ENCODE measurements at places on chromosomes 7 and 10. TPM values are rescaled to one million over a fixed set of nuclear protein-coding genes. Genes with fewer than 3 reads are reported as not detected.
A peak's percentile ranks its signal among the peaks of the same experiment; 100 is the strongest.

Gene GJD4
- not detected for total RNA-seq

Gene CYTH3
- total RNA-seq = 13.6 TPM

GRCh38 chr7:2403718-2404648 is 572 bp downstream of the CHST12 start:
- ATAC-seq = peak; percentile 72

DNA sequence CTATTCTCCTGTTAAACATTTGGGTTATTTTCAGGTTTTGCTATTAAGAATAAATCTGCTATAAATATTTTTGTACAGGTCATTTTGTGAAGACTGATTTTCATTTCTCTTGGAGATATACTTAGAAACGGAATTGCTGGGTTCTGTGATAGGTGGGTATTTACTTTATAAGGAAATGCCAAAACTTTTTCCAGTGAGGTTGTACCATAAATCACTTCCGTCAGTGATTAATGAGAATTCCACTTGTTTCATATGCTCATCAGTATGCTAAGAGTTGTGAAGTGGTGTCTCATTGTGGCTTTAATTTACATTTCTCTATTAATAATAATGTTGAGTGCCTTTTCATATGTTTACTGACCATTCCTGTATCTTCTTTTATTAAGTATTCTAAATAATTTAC is 84.0 kb upstream of the KLF14 start:
- no peak for ATAC-seq

DNA sequence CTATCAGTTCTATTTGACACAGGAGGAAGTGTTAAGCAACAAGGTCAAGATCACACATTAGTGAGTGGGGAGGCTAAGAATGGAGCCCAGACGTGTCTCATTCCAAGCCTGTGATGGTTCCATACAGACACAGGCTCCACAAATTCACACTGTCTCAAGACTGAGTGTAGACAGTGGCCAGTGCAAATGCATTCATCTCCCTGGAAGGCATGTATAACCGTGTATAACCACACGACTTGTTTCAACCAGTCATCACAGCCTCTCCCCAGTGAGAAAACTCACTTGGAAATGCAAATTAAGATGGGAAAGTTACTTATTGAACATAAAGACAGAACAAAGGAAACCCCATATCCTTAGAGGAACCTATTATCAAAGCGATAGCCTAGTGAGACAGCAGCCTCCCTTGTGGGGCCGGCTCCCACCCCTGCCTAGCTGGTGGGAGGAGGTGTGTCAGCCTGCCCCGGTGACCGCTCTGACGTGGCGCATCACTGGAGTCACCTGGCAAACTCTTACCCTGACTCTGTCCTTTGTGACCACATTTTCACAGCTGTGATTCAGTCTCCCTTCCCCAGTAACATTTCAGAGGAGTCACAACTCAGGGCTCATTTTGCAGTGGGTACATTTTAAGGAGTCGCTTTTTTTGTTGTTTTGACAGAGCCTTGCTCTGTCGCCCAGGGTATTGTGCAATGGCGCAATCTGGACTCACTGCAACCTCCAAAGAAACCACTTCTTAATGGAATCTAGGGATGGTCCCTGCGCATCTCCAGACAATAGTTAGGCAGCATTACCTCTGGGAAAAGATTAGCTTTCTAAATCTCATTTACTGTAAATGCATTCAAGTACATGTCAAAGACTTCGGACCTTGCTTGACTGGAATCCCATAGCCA is 126.6 kb upstream of the PARD3 start:
- ATAC-seq = peak; percentile 83

Data from motor neuron (in vitro differentiated cells).